Fibroblast of villous mesenchyme (primary cell): ENCODE measurements at places on chromosomes 1 and 21. TPM values are rescaled to one million over a fixed set of nuclear protein-coding genes. Genes with fewer than 3 reads are reported as not detected.

HSD3B2 gene
- total RNA-seq: not detected in 2 replicates

TCEA3 gene
- 8.6 and 11.3 TPM in 2 replicates for total RNA-seq

CA14 gene
- total RNA-seq: not detected in 2 replicates

GSTM1 gene
- 0.86 TPM in 1 of 2 replicates, not detected in the other for total RNA-seq

RNF186 gene
- total RNA-seq: not detected in 2 replicates

KDM5B gene
- total RNA-seq: 112 and 138 TPM in 2 replicates

TGFB2 gene
- 28.0 and 36.3 TPM in 2 replicates for total RNA-seq

PLA2G2C gene
- not detected in 2 replicates for total RNA-seq

LEPR gene
- total RNA-seq: 47.7 and 92.8 TPM in 2 replicates

ADAM30 gene
- under 0.01 TPM in 1 of 2 replicates, not detected in the other for total RNA-seq

CACNA1S gene
- not detected in 2 replicates for total RNA-seq

SLFNL1 gene
- under 0.01 and 0.64 TPM in 2 replicates for total RNA-seq

ATP5PF gene
- 28.0 and 41.5 TPM in 2 replicates for total RNA-seq

MAP3K21 gene
- 0.32 and 1.3 TPM in 2 replicates for total RNA-seq

CFAP141 gene
- not detected in 2 replicates for total RNA-seq

RASSF5 gene
- 0.86 and 1.6 TPM in 2 replicates for total RNA-seq

LCE2A gene
- 0.43 TPM in 1 of 2 replicates, not detected in the other for total RNA-seq

SV2A gene
- total RNA-seq: 19.4 and 25.8 TPM in 2 replicates

C1orf226 gene
- total RNA-seq: under 0.01 and 0.86 TPM in 2 replicates

FCRL5 gene
- not detected in 2 replicates for total RNA-seq

TRAPPC10 gene
- 27.1 and 28.5 TPM in 2 replicates for total RNA-seq

RAP1A gene
- 13.5 and 25.5 TPM in 2 replicates for total RNA-seq

MIXL1 gene
- total RNA-seq: 0.43 TPM in 1 of 2 replicates, not detected in the other

OLFML3 gene
- 107 and 134 TPM in 2 replicates for total RNA-seq
